ENCODE measurements at places on chromosomes 6 and 20.
A peak's percentile ranks its signal among the peaks of the same experiment; 100 is the strongest.

DNA sequence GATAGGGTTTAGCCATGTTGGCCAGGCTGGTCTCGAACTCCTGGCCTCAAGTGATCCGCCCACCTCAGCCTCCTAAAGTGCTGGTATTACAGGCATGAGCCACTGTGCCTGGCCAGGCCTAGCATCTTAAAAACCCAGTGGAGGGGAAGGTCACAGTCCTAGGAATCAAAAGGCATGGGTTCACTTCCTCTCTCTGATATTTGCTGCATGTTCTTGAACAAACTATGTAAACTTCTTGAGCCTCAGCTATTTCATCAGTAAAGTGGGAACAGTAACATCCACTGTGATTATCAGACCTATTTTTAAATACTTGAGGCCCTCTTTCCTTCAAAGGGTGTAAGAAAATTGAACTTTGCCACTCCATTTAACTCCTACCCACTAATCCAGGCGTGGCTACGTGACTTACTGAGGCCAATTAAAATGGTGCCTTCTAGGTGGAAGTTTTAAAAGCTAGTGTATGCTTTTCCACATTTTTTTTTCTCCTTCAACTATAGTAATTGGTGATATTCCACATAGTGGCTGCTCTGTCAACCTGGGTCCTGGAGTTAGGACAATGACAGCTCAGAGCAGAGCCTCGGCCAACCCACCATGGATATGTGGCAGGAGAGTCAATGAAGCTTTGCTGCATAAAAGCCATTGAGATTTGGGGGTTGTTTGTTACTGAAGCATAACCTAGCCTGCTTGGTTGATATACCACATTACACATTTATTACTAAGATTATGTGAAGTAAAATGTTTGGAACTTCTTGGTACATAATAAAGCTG lies 32.2 kb upstream of the IER3 start:
- no peak for DNase-seq

GRCh38 chr20:5070570-5070969 lies 49.2 kb downstream of the PCNA start:
- DNase-seq, result no peak

DNA sequence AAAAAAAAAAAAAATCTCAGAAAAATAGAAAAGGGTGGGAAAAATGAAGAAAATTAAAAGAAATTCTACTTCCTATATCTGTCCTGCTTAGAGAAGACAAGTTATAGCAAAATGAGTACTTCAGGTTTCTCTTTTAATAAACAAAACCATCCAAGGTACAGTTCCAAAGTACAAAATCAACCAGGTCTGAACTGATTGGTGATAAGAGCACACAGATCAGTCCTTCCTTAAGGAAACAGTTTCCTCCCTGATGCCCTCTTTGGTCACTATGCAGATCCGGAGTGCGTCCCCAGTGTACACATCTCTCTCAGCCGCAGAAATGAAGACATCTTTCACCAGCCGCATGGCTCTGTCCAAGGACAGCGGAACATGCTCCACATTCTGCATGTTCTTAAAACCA lies 18.1 kb downstream of the PSMB1 start:
- no peak for DNase-seq

DNA sequence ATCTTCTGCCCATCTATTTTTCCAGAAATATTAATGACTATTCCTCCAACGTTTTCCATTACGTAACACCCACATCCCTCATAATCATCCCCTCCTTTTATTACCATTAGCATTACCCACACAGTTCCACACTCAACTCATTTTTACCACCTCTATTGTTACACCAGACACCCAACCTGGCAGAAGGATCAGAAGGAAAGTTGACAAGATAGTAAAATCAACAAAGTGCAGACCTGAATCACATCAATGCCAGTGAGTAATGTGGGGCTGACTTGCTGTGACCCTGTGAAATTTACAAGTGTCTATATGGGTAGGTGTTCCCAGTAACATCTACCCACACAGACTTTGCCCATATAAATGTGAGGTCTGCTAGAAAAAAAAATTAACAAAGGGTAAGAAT lies 568.2 kb downstream of the MAFB start:
- no peak for DNase-seq

GRCh38 chr20:24296477-24297261 lies 172.8 kb upstream of the SYNDIG1 start:
- no peak for DNase-seq

- DNase-seq, result no peak
These were observed 45.0 kb downstream of the LYRM4 start for GRCh38 chr6:5215799-5216198.

DNA sequence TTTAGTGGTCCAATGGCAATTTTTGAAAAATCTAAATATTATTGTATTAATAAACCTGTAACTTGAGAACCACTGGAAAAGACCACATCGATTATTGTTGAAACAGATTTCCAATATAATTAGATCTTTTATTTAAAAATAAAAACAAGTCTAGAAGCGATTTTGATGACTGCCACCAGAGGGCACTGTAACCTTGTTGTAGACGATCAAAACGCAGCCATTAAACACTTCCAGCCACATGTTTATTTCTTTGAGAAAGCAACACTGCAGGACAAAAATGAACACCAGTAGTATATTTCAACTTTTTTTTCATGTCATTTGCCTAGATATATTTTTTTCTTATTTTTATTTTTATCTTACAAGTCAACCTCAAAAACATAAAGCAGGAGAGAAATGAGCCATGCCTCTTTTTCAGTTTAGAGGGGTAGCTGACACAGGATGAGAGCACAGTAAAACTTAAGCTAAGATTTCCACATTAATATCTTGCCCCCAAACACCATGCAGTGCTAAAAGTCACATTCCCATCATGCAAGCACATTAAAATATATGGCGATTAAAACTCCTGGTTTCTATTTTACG lies 115.4 kb downstream of the OPRM1 start:
- DNase-seq, result peak; percentile 44

DNA sequence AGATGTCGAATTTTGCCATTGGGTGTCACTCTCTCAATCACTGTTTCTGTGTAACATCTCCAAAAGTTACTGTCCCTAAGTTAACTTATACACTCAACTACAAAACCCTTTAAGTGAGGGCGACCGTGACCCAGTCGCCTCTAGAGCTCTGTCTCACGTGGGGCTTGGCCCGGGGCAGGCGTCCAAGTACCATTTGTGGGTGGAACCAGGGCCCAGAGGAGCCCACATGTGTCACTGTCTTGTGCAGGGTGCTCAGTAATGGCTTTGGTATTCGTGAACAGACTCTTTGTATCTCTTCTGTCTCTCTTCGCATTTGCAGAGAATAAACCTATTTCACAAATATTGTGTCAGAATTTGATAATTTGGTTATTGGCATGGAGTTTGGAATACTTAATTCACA lies 109.9 kb upstream of the THBS2 start:
- no peak for DNase-seq

- no peak for DNase-seq
These were observed 49.7 kb upstream of the BHLHE23 start for GRCh38 chr20:63056236-63057170.

GRCh38 chr6:26223650-26224546 lies 136.7 kb downstream of the HFE start:
- no peak for DNase-seq

- no peak for DNase-seq
These were observed 49.2 kb downstream of the KHDRBS2 start for GRCh38 chr6:62236784-62237183.

DNA sequence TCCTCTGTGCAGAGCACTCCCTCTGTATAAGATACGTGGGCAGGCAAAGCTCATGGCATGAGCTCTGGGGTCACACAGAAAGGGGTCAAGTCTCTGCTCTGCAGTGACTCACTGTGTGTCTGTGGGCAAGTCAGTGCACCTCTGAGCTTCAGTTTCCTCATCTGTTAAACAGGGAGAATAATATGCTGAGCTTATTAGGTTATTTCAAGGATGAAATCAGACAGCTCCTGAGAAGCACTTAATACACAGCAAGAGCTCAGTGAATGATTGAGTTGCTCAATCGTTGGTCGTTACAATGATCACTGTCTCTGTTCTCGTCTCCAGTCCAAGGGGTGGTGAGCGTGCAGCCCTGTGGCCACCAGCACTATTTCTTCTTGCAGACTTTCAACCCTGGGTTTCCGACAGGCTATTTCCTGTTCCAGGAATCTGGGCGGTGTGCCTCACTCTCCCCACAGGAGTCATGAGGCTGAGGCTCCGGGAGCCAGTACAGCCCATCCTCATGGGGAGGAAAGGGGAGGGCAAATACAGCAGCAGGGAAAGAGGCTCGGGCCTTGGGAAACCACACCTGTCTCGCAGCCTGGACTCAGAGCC lies 28.9 kb downstream of the KIAA1755 start:
- no peak for DNase-seq

- no peak for DNase-seq
These were observed 156.1 kb downstream of the COL21A1 start for GRCh38 chr6:56091159-56091869.

- peak; percentile 75 for DNase-seq
These were observed at the start of gene CST7 for GRCh38 chr20:24948939-24949679. CST7 (plus strand) TSS chr20:24949269; CDS start chr20:24949506, 237 bp downstream.

- no peak for DNase-seq
These were observed 1.2 kb downstream of the CENPW start for GRCh38 chr6:126341126-126341525.

GRCh38 chr6:54846243-54846856 lies at the start of gene FAM83B:
FAM83B (plus strand) TSS chr6:54846771; CDS start chr6:54870247, 23,476 bp downstream.
- no peak for DNase-seq

GRCh38 chr6:111791415-111791814 lies 81.8 kb downstream of the FYN start:
- no peak for DNase-seq

GRCh38 chr6:166413491-166413951 lies 30.8 kb upstream of the MPC1 start:
- DNase-seq, result no peak

DNA sequence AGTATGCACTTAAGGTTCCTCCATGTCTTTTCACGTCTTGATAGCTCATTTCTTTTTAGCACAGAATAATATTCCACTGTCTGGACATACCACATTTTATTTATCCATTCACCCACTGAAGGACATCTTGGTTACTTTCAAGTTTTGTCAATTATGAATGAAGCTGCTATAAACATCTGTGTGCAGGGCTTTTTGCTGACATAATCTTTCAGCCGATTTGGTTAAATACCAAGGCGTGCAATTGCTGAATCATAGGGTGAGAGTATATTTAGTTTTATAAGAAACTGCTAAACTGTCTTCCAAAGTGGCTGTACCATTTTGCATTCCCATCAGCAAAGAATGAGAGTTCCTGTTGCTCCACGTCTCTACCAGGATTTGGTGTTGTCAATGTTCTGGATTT lies 44.9 kb upstream of the PHACTR2 start:
- DNase-seq, result no peak

- peak; percentile 9 for DNase-seq
These were observed 136.3 kb downstream of the LY86 start for GRCh38 chr6:6724539-6725467.

- DNase-seq, result no peak
These were observed 25.6 kb upstream of the IER3 start for GRCh38 chr6:30769853-30770524.

DNA sequence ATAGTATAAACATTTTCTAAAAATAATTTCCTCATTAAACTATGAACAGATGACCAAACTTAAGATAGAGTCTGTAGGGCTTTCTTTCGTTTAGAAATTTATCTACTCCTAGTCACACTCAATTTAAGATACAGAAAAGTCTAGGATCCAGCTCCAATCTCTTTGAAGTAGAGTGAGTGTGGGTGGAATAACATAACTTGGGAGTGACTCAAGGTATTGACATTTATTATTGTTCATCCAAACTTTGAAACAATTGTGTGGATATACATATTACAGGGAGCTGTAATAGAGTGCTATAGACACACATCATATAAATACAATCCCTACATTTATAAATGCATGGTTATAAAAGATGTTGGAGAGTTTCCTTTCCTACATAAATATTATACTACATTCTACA lies 715.2 kb upstream of the MANEA start:
- DNase-seq, result no peak

DNA sequence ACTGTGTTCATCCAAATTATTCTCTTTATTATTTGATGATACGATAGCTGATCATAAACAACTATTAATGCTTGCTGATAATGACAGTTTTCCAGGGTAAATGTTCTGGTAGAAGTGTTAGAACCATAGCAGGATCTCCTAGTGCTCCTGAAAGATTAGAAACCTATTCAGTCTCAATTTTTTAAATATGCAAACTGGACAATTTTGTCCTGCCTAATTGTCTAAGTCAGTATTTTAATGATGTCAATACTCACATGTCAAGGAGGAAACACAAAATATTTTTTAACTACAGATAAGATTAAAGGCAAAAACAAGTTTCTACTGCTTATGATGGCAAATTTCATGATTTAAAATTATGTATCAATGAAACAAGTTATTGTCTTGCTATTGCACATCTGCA lies 233.9 kb downstream of the RFPL4B start:
- DNase-seq, result no peak

DNA sequence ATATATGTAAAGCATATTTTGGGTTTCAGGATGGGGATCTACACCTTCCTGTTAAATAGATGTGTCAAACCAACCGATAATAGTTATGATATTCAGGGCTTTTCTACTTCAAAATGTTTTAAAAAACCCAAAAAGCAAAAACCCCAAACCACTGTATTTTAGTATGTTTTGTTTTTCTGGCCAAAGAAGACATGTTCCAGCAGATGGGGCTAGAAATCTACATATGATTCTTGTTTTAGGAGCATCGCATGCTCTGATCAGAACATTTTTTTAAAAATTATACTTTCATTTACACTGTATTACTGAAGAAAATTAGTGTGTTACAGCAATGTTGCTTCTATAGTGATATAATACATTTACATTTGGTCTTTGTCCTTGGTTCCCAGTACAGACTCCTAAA lies 11.0 kb downstream of the RMND1 start:
- DNase-seq, result no peak

- no peak for DNase-seq
These were observed 72.3 kb downstream of the OR2B2 start for GRCh38 chr6:27839626-27840475.

DNA sequence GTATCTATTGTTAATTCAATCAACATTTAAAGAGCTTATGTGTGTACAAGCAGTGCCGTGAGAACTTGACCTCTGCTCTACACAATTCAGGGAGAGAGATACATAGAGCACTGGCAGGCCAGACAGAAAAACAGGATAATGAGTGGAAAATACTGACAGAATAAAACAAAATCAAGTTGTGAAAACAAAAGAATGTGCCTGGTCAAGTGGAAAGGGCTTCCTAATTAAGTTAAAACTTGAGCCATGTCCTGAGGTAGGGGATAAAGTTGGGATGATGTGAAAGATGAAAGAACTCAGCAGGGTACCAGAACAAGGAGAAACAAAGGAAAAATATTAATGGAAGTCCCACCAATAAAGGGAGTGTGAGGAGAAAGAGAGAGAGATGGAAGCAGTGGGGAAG lies 672.8 kb downstream of the GRIK2 start:
- no peak for DNase-seq

GRCh38 chr6:140661691-140662090 lies 1287.2 kb upstream of the CITED2 start:
- no peak for DNase-seq

GRCh38 chr6:107243471-107243870 lies 128.2 kb upstream of the BEND3 start:
- DNase-seq, result no peak
